Mesendoderm (in vitro differentiated cells): ENCODE measurements at places on chromosomes 12 and 14.

- no peak for DNase-seq
Measured at GRCh38 chr12:40033242-40033630, 72.6 kb downstream of the SLC2A13 start.

DNA sequence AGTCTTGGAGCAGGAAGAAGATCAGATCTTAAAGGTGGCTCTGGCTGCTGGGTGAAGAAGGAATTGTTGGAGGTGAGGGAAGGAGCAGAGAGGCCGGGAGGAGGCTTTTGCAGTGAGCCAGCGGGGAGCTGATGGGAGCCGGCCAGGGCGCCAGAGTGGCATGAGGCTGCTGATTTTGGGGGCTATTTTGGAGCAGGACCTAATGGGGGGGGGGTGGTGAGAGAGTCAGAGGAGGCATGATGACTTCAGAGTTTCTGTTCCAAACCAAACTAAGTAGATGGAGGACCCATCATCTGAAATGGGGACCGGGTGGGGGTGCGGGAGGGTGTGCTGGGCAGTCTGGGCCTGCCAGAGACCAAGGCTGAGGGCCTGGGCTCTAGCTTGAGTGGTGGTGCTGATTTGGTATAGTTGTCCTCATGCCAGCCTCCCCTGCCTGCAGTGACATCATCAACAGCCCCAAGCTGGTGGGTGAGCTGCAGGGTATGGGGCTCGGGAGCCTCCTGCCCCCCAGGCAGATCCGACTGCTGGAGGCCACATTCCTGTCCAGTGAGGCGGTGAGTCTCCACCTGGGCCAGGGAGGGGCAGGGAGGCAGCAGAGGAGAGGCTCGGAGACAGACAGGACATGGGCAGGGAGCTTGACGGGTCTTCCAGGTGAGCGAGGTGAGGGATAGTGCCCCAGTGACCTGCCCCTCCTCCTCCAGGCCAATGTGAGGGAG is 6.2 kb downstream of the TNFAIP2 start:
- peak; percentile 50 for DNase-seq

GRCh38 chr12:2732290-2732689 is 62.5 kb upstream of the FKBP4 start:
- no peak for DNase-seq

- no peak for DNase-seq
Measured at GRCh38 chr14:99675951-99676350, 8.1 kb upstream of the CYP46A1 start.

DNA sequence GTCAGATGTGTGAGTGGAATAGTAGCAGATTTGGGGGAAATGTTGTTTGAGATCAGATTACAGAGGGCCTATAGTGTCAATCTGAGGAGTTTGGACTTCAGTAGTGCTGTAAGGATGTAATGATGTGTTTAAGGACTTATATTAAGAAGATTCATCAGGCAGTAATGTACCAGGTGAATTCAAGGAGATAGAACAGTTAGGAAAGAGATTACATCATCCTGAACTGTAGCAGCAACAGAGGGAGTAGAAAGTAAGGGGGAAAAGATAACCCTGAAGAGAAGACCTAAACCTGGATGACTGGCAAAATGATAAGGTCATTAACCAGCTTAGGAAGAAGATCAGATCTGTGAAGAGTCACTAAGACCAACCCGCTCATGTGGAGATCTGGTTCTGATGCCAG is 349.4 kb downstream of the PDZRN4 start:
- DNase-seq: peak; percentile 14

- DNase-seq: no peak
Measured at GRCh38 chr12:71708658-71709057, 22.8 kb downstream of the TMEM19 start.

DNA sequence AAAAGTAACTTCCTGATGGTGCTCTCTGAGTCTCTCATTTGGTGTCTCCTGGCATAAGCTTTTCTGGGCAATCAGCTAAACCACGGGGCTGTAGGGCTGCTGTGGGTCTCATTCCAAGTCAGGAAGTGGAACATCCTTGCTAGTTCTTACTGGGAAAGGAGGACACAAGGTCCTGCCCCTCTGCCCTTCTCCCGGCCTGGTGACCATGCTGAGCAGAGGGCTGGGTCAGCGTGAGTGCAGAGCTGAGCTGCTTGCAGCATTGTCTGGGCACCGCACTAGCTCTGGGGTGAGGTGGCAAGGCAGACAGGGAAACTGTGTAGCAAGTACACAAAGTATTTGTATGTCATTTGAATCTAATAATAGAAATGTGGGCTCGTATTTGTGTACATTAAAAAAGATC is 45.0 kb upstream of the ASPG start:
- DNase-seq: peak; percentile 21

DNA sequence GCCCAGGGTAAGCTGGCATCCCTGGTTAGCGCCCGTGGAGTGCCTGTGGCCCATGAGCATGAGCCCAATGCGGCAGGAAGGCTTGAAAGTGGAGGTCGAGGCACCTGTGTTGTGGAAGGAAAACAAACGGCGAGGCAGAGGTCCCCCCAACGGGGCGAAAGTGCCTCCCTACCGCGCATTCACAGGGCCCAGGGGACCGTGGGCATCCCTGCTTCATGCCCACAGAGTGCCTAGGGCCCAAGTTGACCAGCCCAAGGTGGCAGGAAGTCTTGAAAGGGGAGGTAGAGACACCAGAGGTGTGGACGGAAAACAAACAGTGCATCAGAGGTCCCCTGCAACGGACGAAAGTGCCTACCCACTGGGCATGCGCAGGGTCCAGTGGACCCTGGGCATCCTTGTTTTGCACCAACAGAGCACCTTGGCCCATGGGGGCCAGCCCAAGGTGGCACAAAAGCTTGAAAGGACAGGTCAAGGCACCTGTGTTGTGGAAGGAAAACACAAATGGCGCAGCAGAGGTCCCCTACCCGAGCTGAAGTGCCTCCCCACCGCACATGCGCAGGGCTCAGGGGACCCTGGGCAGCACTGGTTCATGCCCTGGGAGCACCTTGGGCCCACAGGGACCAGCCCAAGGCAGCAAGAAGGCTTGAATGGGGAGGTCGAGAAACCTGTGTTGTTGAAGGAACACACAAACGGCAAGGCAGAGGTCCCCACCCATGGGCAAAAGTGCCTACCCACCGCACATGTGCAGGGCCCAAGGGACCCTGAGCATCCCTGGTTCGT is 377.5 kb downstream of the ALG10 start:
- DNase-seq: no peak
